Activated CD4-positive, alpha-beta T cell treated with anti-CD3 and anti-CD28 coated beads, Interleukin-2, amount 10 ng/mL, durations not matched to agents 7 days and 5 days (primary cell): ENCODE measurements at places on chromosomes 6 and 20. TPM values are rescaled to one million over a fixed set of nuclear protein-coding genes. Genes with fewer than 3 reads are reported as not detected.

Gene OR12D3
- not detected for total RNA-seq

Gene GJA1
- total RNA-seq: not detected

Gene RBBP8NL
- total RNA-seq: not detected

Gene TUBB1
- not detected for total RNA-seq

Gene SLPI
- not detected for total RNA-seq

Gene THBS2
- total RNA-seq: not detected

Gene NOX3
- not detected for total RNA-seq

Gene SMAP1
- 62.0 TPM for total RNA-seq

Gene VGLL2
- total RNA-seq: not detected

Gene PACRG
- 0.32 TPM for total RNA-seq

Gene ERVFRD-1
- total RNA-seq: not detected

Gene ARFGEF3
- total RNA-seq: 0.05 TPM

Gene PPP1R3G
- total RNA-seq: 0.05 TPM

Gene FAM217A
- total RNA-seq: not detected

Gene WFDC10B
- total RNA-seq: not detected

Gene MYBL2
- 110 TPM for total RNA-seq

Gene DNAH8
- 0.10 TPM for total RNA-seq

Gene CRISP3
- total RNA-seq: not detected

Gene NFATC2
- 68.8 TPM for total RNA-seq

Gene SAPCD1
- total RNA-seq: 12.0 TPM

Gene SPDEF
- total RNA-seq: not detected

Gene OR2B6
- total RNA-seq: not detected
